ENCODE measurements at places on chromosomes 1 and 21. TPM values are rescaled to one million over a fixed set of nuclear protein-coding genes. Genes with fewer than 3 reads are reported as not detected.

The SEMA6C gene
- 2.7 TPM for total RNA-seq

DNA sequence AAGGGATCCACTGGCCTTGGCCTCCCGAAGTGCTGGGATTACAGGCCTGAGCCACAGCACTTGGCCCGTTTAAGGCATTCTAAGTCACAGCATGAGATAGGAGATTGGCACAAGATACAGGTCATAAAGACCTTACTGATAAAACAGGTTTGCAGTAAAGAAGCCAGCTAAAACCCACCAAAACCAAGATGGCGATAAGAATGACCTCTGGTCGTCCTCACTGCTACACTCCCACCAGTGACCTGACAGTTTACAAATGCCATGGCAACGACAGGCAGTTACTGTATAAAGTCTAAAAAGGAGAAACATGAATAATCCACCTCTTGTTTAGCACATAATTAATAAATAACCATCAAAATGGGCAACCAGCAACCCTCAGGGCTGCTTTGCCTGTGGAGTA is 33.3 kb upstream of the RCC2 start:
- no peak for ATAC-seq

The PIGR gene
- total RNA-seq, result not detected

GRCh38 chr1:106439475-106439874 is 617.0 kb upstream of the PRMT6 start:
- no peak for ATAC-seq

DNA sequence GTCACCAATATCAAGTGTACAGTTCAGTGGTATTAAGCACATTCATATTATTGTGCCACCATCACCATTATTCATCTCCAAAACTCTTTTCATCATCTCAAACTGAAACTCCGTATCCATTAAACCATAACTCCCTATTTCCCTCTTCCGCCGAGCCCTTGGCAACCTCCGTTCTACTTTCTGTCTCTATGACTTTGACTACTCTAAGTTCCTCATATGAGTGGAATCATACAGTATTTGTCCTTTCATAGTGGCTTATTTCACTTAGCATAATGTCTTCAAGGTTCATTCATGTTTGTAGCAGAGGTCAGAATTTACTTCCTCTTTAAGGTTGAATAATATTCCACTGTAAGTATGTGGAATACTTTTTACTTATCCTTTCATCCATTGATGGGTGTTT is 21.7 kb downstream of the SELP start:
- ATAC-seq, result no peak

DNA sequence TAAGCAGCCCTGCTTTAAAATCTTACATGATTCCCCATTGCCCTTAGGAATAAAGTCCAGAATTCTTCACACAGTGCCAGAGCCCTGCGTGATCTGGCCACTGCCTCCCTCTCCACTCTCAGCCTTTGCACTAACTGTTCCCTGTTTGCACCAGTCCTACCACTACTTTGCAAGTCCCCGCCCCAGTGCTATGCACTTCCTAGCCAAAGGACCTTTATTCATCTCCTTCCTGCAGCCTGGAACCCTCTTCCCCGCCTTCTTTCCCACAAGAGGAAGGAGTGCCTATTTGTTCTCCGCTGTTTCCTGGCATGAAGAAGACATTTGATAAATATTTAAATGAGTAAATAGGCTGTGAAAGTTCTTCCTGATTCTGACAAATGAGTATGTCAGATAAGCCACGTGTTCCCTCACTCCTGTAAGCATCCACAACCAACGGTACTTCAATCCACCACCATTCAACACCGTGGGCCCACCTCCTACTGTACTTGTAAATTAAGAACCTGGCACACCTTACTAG is 23.9 kb downstream of the CAPN8 start:
- ATAC-seq, result peak; percentile 94

DNA sequence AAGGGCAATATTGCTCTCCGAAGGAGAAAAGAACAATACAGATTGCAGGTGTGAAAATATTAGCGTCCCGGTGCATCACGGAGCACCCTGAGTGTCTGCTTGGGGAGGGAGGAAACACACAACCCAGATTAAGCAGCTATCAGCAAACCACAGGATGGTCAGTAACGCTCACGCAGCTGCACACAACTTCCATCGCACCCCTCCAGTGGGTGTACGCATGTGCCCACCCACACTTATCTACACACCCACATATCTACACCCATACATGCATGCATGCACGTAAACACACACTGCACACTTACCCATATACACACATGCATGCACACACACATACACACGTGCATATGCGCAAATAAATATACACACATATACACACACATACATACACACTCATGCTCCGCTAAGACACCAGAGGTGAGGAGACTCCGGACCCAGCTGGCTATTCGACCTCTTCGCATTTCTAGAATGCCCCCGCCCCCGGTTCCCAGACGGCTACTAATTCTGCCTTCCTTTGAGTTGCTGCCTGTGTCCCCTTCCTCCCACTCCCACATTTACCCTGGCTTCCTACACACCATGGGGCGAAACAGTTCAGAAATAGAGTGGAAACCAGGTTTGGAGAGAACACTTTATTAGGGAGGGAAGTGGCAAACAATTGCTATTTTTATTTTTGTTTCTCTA is 26.2 kb downstream of the ITPKB start:
- no peak for ATAC-seq

- ATAC-seq, result no peak
These were observed 283.8 kb downstream of the TPR start for GRCh38 chr1:186091222-186091720.

The PIGC gene
- total RNA-seq, result 36.6 TPM

The PRSS38 gene
- total RNA-seq, result not detected

GRCh38 chr1:221157026-221157761 is 278.0 kb downstream of the HLX start:
- no peak for ATAC-seq

GRCh38 chr1:32716312-32717148 is 14.0 kb upstream of the SYNC start:
- ATAC-seq, result peak; percentile 49

DNA sequence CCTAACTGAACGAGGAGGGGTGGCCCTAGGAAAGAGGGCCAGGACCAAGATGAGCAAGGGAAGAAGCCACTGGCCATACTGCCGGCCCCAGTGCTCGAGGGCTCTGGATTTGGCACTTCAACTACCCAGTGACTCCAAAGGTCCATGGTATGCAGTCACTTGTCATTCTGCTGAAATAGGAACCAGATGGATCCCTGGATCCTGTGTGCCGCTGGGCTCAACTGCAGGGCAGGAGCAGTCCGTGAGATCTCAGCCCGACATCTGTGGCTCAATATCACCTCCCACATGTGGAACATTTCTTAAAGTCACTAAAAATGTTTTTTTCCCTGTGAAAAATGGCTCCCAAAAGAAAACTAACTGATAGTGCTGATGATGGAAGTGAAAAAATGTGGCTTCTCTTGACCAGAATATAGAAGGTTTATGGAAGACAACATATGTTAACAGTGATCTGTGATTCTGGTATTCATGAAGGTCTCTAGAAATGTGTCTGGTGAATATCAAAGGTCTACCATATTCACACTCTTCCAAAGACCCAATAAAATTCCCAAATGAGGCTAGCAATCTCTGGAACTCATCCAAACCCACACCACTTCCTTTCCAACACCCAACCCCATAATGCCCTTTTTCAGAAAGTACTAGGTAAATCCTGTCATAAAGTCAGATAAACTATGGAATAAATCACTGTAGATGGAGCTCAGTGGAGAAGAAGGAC is 24.1 kb downstream of the PAFAH2 start:
- ATAC-seq, result no peak

The SPTA1 gene
- 0.16 TPM for total RNA-seq

The TLCD4 gene
- 2.7 TPM for total RNA-seq

GRCh38 chr1:180915426-180915965 is 2.8 kb downstream of the KIAA1614 start:
- ATAC-seq, result no peak

The SLC25A33 gene
- 11.8 TPM for total RNA-seq

The FCRL4 gene
- 0.05 TPM for total RNA-seq

DNA sequence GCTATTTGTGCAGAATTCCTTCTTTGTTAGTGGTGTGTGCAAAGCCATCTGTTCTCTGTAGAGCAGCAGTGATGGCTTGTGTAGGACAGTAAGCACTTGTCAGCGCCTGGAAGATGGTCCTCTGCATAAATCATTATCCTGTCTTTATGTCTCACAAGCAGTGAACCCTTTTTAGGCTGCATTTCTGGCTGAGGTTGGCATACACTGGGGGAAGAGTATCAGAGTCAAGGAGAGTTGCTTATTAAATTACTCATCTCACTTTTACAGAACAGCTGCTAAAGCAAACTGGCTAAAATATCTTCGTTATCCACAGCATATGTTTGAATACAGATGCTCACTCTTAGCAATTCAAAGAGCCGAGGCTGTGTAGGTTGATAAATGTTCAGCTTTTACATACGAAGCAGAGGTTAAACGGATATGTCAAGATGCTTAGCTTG is 54.6 kb upstream of the NCAM2 start:
- ATAC-seq, result no peak

- no peak for ATAC-seq
These were observed 2.3 kb upstream of the USH2A start for GRCh38 chr1:216425577-216425976.

Data from motor neuron (in vitro differentiated cells).